B cell (primary cell): ENCODE measurements at places on chromosomes 16 and 17.
A peak's percentile ranks its signal among the peaks of the same experiment; 100 is the strongest.

DNA sequence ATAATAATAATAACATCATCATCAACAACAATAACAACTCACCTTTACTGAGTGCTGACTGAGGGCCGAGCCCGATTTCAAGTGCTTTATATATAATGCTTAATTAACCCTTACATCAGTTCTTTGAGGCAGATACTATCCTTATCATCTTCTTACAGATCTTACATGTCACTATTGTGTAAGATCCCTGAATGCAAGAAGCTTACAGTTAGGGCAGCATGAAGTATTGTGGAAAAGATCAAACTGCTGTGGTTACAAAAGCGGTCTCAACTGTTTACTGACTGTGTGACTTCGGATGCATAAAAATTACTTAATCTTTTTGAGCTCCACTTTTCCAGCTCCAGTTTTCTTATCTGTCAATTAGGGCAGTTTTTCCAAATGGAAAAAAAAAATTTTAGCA is 3.3 kb downstream of the VAT1 start:
- no peak overlapping the region for H3K4me3 ChIP-seq
- peaks cover 2% of the 10 kb centered on the region for H3K36me3 ChIP-seq
- peaks cover 17% of the 10 kb centered on the region for H3K4me1 ChIP-seq
- no peak for DNase-seq

GRCh38 chr16:1036166-1036565 is 36.4 kb upstream of the SSTR5 start:
- H3K27me3 ChIP-seq = no peaks in the 10 kb centered on the region
- DNase-seq = no peak
- H3K4me3 ChIP-seq = no peak overlapping the region
- no peaks in the 10 kb centered on the region for H3K36me3 ChIP-seq
- H3K4me1 ChIP-seq = no peaks in the 10 kb centered on the region

DNA sequence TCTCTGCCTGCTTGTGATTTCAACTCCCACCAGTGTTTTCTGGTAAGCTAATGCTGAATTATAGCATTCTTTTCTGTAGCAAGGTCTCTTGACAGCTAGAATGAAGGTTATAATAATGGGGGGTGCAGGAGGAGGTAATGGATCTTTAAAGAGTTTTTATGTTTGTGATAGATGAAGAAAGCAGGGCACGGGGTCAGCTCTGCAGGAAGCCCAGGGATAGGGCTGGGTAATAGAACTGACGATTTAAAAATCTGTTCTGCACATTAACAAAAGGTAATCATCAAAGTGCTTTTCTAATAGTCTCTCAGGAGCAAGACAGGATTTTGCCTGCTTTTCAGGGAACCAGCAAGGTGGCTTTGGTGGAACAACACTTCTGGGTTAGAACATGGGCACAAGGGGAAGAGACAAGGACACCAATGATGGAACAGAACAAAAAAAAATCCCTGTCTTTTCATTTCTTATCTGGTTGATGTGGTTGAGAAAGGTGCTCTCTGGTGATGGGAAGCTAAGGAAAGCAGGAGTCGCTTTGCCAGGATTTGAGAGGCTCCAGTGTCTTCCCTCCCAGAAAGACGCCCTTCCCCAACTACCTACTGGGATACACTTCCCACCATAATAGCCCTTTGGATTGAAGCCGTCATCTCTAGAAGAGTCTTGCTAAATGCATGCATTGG is 263.1 kb downstream of the PHKB start:
- no peaks in the 10 kb centered on the region for H3K27me3 ChIP-seq
- DNase-seq = no peak
- no peaks in the 10 kb centered on the region for H3K36me3 ChIP-seq
- H3K4me3 ChIP-seq = no peak overlapping the region

DNA sequence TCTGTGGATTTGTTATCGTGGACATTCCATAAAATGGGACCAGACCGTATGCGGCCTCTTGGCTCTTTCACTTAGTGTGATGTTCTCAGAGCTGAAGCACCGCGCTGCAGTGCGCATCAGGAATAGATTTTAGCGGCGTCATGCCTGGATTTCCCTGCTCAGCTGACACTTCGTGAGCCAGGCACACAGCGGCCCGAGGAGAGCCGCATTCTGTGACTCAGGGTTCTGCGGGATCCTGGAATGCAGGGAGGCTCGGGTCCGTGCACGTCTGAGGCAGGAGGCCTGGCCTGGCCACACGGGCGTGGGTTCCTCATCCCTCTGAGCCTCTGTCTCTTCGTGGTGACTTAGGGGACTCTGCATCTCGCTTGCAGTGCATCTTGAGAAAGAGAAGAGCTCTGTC is 13.4 kb downstream of the CBFA2T3 start:
- no peak overlapping the region for H3K4me3 ChIP-seq
- no peaks in the 10 kb centered on the region for H3K27me3 ChIP-seq
- no peak for DNase-seq

DNA sequence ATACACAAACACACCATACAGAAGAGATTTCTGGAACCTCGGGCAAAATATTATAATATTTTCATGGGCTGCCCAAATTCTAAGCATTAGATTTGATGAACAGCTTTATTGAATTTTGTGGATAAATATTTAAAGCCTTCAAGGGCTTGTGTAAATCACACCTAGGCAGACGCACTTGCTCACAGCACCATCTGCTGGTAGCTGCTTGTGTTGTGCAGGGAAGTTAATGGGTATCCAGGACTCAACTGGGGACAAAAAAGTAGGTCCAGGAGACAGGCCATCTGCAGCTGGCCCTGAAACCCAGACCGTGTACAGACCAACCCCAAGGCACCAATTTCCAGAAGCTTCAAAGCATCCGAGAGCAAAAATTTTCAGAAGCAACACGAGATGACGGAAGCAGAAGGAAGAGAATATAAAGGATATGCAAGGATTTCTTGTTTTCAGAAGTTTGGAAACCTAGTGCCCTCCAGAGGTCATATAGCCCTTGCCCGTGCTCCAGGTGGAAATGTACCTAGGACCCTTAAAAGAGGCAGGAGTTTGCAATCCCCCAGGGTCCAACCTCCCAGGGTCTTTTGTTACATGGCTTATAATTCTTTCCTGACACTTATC is 140.0 kb downstream of the CHD9NB start:
- H3K27me3 ChIP-seq = no peaks in the 10 kb centered on the region
- peak; percentile 6 for DNase-seq
- H3K4me3 ChIP-seq = no peak overlapping the region
- H3K36me3 ChIP-seq = no peaks in the 10 kb centered on the region

DNA sequence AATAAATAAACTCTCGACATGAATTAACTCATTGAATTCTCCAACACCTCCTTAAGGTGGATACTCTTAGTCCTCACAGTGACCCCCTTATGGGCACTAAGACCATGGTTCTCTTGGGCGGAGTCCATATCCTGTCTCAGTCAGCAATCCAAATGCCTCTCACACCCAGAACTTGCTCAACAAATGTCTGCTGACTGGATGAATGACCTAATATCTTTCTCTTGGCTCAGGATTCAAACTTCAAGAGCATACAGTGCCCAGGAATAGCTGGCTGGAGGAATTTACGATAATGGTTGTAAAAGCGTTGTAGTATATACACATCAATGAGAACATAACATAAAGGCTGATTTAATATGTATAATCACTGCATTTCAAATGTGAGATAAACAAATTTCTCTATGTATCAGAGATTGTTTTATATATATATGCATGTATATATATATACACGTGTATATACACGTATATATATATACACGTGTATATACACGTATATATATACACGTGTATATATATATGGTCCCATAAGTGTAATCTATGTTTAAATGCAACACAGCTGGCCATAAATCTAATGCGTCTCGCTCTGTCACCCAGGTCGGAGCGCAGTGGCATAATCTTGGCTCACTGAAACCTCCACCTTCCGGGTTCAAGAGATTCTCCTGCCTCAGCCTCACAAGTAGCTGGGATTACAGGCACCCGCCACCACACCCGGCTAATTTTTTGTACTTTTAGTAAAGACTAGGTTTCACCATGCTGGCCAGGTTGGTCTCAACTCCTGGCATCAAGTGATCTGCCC is 6.5 kb upstream of the UBB start:
- no peaks in the 10 kb centered on the region for H3K4me1 ChIP-seq
- no peak overlapping the region for H3K4me3 ChIP-seq
- no peak overlapping the region for H3K27ac ChIP-seq
- H3K27me3 ChIP-seq = no peaks in the 10 kb centered on the region
- H3K36me3 ChIP-seq = no peaks in the 10 kb centered on the region

DNA sequence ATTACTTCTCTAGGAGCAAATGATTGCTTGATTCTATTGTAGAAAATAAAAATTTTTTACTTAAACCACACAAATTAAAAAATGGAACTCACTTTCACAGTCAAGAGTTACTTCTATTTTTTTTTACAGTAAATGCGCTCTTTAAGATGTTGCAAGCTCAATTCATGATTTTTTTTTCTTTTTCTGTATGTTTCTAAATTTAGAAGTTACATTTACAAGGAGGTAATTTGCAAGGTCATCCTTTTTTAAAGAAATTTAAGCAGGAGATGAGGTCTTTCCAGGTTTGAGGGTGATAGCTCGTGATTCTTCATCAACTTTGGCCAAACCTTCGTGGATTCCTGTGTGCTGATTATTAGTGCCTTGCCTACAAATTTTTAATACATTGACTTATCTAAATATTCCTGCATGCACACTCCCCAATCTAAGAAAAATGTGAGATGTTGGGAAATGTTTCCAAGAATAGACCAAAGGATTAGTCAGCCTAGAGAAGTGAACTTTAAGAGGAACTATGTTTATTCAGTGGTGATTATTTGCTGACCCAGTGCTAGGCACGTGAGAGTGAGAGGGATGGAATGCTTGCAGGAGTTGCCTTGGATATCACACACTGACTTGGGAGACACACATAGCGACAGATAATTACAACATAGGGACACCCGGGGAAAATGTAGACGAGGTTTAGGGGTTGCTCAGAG is 429.8 kb downstream of the MAF start:
- no peak overlapping the region for H3K4me3 ChIP-seq
- no peaks in the 10 kb centered on the region for H3K27me3 ChIP-seq
- no peak overlapping the region for H3K27ac ChIP-seq
- H3K36me3 ChIP-seq = no peaks in the 10 kb centered on the region
- H3K4me1 ChIP-seq = no peaks in the 10 kb centered on the region
- DNase-seq = no peak

DNA sequence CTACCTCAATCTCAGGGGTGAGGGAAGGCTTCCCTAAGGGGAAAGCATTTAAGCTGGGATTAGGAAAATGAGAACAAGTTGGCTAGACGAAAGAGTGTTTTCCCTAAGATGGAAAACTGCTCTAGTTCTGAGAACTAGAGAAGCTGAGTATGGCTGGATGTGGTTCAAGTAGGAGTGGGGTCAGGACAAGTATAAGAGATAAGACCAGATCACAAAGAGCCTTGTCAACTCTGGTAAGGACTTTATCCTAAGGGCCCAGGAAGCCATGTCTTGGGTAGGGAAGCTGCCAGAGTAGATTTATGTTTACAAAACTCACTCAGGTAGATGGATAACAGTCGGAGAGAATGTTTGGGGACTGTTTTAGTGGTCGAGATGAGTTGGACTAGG is 1.7 kb downstream of the ANKS4B start:
- H3K4me3 ChIP-seq = no peak overlapping the region
- no peak for DNase-seq
- H3K27me3 ChIP-seq = no peaks in the 10 kb centered on the region
- no peak overlapping the region for H3K27ac ChIP-seq
- no peaks in the 10 kb centered on the region for H3K36me3 ChIP-seq

DNA sequence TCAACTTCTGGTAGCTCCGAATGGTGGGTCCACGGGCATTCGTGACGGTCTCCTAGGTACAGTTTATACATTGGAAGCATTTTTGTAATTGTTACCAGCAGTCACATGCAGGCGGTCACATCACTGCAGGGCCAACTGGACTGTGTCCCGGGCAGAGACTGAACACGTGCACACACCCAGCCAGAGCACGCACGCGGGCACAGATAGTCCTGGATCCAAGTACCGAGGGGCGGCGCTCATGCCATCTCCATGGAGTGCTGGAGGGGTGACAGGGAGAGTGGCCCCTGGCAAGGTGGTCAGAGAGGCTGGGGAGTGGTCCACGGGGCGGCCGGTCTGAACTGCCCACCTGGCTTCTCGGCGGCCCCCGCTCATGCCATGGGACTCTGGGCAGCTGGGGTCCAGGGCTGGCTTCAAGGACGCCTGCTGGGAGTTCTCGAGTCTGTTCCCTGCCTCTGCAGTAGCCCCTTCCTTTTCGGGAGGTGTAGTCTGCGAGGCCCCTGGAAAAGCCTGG is 34.2 kb downstream of the BAIAP2 start:
- no peak overlapping the region for H3K4me3 ChIP-seq
- no peaks in the 10 kb centered on the region for H3K36me3 ChIP-seq

DNA sequence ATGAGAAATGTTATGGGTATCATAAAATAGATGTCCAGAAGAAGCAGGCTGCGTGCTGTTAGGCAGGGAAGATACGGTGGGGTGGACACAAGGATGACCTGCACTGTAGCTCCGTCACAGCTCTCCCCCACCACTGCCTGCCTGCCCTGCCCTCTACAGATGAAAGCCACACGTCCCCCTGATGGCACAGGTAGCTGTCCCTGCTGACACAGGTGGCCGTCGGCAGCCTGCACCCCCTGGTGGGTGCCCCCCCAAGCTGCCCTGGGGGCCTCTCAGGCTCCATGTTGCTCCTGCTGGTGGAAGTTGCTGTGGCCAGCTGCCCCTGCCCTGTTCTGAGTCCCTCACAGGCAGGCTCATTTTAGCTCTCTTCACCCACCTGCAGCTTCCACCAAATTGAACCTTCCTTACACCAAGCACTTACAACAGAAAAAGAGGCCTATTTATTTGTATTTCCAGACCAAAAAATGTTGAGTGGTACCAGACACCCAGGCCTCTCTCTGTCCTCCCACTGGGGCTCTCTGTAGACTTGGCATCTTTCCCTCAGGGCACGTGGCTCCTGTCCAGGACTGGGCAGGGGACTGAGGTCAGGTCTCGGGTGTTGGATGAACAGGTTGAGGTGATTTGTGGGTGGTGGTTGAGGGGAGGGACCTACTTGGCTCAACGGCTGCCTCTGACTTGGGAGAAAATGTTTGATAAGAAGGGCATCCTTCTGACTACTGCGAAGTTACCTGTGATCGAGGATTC is 50.1 kb upstream of the CACNG5 start:
- no peaks in the 10 kb centered on the region for H3K4me1 ChIP-seq
- H3K27ac ChIP-seq = no peak overlapping the region
- no peaks in the 10 kb centered on the region for H3K27me3 ChIP-seq
- H3K36me3 ChIP-seq = no peaks in the 10 kb centered on the region
- no peak for DNase-seq

DNA sequence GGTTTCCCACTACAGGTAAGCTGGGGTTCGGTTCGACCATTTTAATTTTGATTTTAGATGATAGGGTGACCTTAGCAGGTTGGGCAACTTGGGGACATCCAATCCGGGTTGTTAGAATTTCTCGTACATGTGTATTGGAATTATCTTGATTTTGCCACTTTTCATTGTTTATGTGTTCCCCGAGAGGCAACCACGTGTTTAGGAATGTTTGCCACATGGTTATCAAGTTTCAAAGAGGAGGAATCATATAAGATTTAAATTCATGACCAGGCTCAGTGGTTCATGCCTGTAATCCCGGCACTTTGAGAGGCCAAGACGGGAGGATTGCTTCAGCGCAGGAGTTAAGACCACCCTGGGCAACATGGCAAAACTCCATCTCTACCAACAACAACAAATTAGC is 10.0 kb upstream of the SLC47A1 start:
- H3K27ac ChIP-seq = no peak overlapping the region
- no peak overlapping the region for H3K4me3 ChIP-seq
- no peak for DNase-seq
- peaks cover 16% of the 10 kb centered on the region for H3K4me1 ChIP-seq
- no peaks in the 10 kb centered on the region for H3K27me3 ChIP-seq

GRCh38 chr17:82092628-82092994 is 5.4 kb downstream of the FASN start:
- no peaks in the 10 kb centered on the region for H3K27me3 ChIP-seq
- no peak overlapping the region for H3K4me3 ChIP-seq
- no peak for DNase-seq
- peaks cover 10% of the 10 kb centered on the region for H3K4me1 ChIP-seq
